NCI-H345 (cell line): ENCODE measurements at places on chromosomes 2 and 18.

GRCh38 chr2:55936351-55936750, 12.8 kb upstream of the EFEMP1 start:
- DNase-seq = no peak

GRCh38 chr18:64402636-64403035, 253.7 kb upstream of the LINC00305 start:
- DNase-seq = no peak

- peak; percentile 100 for DNase-seq
These were observed 97.9 kb upstream of the SERTAD2 start for GRCh38 chr2:64751286-64752260.

DNA sequence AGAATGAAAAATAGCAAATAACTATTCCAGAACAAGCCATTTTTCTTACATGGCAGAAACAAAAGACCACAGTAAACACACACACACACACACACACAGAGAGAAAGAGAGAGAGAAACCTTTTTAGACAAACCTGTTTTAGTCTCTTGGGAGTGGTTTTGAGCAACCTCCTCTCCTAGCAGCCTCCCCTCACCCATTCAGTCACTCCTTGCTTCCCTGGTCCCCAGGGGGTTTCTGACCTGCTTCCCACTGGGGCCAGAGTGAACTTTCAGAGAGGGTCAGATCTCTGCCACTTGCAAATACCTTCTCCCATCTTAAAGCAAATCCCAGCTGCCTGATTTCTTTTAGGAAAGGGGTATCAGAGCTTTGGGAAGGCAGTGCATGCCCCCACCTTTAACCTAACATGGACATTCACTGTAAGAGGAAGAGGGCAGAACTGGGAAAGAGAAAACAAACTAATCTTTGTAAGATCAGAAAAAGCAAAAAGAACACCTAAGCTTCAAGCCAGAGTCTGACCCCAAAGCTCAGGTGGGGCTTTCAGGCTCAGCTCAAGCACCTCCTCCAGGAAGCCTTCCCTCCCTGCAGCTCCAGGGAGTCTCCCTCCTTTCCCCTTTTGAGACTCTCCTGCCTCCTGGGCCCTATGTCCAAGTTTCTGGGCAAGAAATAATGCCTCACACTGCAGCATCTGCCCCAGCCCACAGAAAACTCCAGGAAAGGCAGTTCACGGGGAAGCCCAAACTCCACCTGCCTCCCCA, 2.7 kb downstream of the SDC1 start:
- peak; percentile 33 for DNase-seq

- DNase-seq = peak; percentile 47
These were observed 54.3 kb downstream of the TMX3 start for GRCh38 chr18:68660354-68661183.

- DNase-seq = no peak
These were observed 19.1 kb downstream of the SLC40A1 start for GRCh38 chr2:189561371-189562038.

DNA sequence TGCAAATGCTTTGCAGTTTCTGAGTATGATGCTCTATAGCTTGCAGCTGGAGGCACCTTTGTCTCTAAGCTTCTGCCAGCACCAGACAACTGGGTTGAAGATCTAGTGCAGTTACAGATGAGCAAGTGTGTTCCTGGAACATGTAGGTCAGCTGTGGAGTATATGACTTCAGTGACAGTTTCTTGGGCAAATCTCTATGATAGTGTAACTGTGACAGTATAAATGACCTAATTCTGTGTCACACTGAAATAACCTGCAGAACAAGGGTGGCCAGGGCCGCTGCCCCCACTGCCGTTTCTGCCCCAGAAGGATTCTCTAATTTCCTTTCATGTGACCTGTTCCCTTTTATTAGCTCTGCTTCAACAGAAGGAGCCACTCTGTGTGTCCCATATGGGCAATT, 145.3 kb upstream of the DAPL1 start:
- DNase-seq = no peak
